ENCODE measurements at places on chromosomes 6 and 20.

DNA sequence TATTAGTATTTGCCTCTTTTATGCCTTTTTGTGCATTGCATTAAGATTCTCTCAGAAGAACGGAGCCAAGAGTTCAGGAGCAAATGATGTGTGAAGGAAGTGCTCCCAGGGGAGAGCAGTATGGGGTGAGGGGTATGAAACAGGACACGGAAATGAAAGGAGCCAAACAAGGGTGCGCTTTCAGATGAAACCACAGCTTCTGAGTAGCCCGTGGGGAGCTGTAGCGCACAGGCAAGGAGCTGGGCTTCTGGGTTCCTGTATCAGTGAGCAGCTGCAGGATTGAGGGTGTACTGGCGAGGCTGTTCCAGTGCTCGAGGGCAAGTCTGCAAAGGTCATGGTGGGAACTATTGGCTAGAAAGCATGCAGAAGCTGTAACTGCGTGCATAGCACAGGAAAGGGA, 25.4 kb downstream of the ANKEF1 start:
- DNase-seq, result peak; percentile 90

DNA sequence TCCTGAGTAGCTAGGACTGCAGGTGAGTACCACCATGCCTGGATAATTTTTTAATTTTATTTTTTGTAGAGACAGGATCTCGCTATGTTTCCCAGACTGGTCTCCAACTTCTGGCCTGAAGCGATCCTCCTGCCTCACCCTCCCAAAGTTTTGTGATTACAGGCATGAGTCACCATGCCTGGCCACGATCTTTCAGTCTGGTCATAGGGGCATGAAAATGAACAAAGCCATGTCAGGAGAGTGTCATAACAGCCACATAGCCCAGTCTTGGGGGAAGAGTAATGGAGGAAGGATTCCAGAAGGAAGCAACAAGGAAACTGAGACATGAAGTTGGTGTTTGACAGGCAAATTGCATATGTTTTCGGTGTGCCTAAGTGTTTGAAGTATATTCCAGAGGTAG, 17.0 kb upstream of the SNX3 start:
- DNase-seq, result no peak

- no peak for DNase-seq
These were observed 25.5 kb downstream of the RNF144B start for GRCh38 chr6:18412644-18413043.

- no peak for DNase-seq
These were observed 135.6 kb upstream of the RUNX2 start for GRCh38 chr6:45192556-45192955.

DNA sequence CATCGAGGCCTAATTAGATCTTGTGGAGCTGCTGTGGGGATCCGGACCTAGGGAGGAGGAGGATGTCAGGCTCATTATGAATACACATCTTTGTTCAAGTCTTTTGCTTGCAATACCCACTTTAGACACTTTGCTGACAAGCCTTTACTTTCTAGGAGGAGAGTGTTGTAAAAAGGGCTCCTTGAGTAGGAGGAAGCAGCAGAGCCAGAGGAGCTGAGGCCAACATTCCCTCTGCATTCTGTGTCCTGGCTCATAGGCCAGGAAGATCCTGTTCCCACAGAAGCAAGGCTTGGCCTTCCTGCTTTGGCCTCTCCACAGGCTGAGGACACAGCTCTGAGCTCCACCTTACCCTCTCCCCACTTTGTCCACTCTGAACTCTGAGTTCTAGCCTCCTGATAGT, 67.1 kb downstream of the TPD52L1 start:
- DNase-seq, result no peak

- no peak for DNase-seq
These were observed 360.7 kb upstream of the FLRT3 start for GRCh38 chr20:14698125-14698524.

- peak; percentile 68 for DNase-seq
These were observed 130.1 kb downstream of the LRRC1 start for GRCh38 chr6:53924821-53925422.

- no peak for DNase-seq
These were observed 302.6 kb upstream of the NRSN1 start for GRCh38 chr6:23823421-23823820.

DNA sequence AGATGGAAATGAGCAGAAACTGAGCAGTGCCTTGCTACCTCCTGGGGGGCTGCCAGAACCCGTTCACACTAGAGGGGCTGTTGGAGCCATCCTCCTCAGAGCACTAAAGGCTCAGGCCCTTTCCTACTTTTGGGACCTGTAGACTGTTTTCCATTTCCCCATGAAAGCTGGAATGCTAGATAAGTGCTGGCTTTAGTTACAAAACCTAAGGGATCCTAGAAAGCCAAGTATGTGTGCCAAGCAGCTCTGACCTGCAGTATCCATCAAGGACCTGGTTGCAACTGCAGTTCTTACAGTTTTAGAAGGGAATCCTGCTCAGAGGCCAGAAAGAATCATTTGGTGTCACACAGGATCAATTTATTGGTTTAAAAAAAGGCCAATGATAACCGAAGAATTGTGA, 176.7 kb upstream of the COL21A1 start:
- no peak for DNase-seq

- peak; percentile 18 for DNase-seq
These were observed 89.9 kb downstream of the GPR6 start for GRCh38 chr6:110067837-110068591.

GRCh38 chr6:119052292-119052889, 26.1 kb downstream of the FAM184A start:
- no peak for DNase-seq

GRCh38 chr20:741620-742019, 26.7 kb downstream of the SLC52A3 start:
- DNase-seq, result no peak

DNA sequence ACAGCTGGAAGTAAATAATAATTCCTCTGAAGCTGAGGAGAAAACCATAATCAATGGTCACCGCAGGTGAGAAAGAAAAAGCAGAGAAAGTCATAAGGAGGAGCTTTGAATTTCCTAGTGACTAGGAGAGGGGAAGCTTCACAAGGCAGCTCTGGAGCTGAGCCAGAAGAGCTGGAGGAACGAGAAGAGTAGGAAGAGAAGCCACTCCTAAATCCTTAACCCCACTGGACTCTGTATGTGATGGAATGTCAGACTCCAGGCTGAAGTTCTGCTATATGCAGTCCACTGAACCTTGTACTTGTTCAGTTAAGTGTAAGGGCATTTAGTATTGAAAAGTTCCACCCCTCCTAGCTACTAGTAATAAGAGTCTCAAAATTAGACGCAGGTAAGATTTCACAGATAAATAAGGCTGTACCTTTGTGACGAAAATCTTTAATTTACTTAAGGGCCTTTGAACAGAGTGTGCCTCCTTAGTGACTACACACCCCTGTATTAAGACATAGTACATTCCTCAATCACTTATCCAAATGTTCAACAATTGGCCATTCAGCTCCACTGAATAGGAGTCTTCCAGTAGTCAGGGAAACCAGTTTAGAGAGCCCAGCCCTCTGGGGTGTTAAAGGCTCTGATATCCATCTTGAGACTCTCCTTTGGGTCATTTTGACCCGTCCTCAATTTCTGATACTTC, 71.4 kb upstream of the UFL1 start:
- DNase-seq, result no peak

DNA sequence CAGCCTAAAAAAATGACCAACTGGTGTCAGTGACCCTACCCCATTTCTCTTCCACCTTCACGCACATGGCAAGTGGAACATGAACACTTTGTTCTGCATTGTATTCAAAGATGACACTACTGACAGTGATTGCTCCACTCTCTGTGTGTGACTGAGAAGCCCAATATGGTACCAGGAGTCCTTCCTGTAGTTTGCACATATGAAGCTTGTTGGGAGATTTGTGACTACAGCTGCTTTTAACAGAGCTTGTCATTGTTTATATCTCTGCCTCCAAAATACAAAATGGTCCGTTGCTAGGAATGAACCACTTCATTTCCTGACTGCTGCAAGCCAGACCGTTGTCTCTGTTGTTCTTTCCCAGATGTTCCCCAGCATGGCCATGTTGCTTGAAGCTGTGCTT, 140.3 kb upstream of the TCF21 start:
- no peak for DNase-seq

GRCh38 chr6:99151634-99152346, 197.7 kb downstream of the FAXC start:
- no peak for DNase-seq

DNA sequence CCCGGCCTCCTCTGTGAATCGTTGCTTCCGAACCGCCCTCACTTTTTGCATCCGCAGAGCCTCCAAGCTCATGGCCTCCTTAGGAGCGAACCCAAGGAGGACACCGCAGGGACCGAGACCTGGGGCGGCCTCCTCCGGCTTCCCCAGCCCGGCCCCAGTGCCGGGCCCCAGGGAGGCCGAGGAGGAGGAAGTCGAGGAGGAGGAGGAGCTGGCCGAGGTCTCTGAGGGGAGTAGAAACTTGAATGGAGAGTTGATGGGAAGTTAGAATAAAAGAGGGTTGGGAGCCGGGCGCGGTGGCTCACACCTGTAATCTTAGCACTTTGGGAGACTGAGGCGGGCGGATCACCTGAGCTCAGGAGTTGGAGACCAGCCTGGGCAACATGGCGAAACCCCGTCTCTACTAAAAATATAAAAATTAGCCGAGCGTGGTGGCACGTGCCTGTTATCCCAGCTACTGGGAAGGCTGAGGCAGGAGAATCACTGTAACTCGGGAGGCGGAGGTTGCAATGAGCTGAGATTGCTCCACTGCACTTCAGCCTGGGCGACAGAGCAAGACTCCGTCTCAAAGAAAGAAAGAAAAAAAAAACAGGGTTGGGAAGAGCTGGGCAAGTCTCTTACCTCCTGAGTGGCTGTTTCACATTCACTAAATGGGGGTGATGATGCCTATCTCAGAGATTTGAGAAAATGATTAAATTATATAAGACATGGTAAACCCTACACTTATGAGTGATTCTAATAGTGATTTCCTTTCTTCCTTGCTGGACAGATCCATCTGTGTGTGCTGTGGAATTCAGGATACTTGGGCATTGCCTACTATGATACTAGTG, 805 bp downstream of the MSH5 start:
- no peak for DNase-seq

DNA sequence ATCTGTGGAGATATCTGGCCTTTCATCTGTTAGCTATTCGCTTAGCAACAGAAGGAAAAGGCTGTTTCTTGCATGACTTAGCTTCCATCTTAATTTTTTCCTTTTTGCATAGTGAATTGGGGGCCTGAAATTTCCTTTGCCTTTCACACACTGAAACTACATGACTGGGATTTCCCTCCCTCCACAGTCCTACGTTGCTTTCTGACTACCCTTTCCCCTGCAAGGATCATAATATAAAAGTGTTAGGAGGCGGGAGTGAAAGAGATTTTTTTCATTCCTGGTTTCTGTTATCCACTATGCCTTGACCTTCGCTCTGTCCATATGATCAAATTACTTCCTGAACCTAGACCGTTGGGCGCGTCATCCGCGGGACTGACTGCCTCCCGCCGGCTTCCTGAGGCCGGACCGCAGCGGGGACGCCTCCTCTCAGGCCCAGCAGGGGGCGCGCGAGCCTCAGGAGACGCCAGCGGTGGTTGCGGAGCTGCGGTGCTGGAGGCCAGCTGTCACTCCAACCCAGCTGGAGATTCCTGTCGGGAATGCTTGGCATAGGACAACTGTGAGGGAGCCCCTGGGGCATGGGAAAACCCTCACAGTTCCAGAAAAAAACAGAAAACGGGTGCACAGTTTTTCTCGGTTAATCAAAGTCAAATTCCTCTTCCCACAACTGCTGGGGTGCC, 55.6 kb downstream of the MEP1A start:
- DNase-seq, result no peak

DNA sequence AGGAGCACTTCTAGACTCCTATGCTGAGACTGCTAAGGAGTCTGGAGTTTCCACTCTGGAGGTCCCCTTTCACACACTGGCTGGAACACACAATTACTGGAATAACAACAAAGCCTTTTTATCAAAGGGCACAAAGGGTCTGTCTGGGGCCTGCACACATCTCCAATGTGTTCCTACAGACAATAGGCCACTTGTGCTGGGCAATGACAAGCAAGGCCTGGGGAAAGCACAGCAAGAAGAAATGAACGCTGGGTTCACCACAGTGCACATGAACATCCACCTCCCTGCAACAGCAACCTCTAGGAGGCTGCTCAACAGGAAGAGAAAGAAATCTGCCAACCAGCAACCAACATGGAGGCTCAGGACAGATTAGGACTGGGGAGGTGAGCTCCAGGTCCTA, 43.9 kb downstream of the TRPC4AP start:
- no peak for DNase-seq

DNA sequence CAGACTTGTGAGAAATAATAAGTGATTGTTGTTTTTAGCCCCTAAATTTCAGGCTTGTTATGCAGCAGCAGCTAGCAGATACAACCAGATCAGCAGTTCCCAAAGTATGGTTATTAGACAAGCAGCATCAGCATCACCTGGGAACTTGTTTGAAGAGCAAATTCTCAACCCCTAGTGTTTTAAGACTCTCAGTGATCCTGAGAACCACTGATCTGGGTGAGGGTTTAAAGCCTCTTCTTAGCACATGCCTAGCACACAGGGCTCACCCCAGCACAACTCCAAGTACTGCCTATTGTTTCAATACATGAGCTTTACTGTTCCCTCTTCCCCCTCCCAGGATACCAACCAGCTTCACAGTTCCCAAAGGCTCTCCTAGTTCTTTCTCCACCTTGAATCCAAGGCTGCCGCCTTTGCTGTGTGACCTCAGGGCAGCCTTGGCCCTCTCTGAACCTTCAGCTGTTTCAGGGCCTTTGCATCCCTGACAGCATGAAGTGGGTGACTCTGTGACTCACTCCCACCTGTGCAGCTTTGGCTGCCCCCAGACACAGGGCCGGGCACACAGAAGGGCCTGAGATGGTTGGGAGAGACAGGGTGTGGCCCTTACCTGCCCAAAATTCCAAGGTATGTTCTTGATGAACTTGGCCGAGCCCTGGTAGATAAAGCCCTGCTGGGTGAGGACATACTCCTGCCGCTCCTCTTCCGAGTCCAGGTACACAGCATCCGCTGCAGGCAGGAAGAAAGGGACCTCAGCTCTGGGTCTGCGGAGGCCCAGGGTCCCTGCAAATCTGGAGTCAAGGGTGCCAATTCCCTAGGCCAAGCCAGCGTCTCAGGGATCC, 14.5 kb downstream of the TGM2 start:
- DNase-seq, result no peak

DNA sequence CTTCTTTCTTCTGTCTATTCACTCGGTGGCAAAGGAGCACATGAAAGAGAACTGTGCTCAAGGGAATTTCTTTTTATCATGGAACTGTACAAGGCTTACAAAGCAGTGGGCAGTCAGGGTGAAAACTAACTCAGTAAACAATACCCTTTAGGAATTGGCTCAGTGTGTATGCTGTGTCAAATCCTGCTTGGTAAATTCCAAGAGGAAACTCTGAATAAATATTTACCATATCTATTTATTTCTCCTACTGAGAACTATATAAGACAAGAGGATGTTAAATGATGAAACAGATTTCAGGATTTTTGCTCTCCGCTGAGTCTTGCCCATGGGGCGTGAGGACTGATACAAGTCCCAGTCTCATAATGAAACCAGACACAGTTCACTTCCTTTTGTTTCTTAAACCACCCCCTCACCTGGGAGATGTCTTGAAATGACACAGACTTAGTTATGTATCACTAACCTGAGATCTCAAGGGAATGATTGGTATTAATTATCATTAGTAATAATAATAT, 188.8 kb downstream of the BACH2 start:
- no peak for DNase-seq

All from DMS79 (cell line).